Frontal cortex (tissue), 4 donors: ENCODE measurements at places on chromosomes 16 and 17. TPM values are rescaled to one million over a fixed set of nuclear protein-coding genes. Genes with fewer than 3 reads are reported as not detected.

CCL4 gene
- total RNA-seq, result 1.2 TPM

FSCN2 gene
- 4.9 TPM for total RNA-seq

PRAC1 gene
- total RNA-seq, result not detected

ZP2 gene
- not detected for total RNA-seq

SEC14L1 gene
- 56.3 TPM for total RNA-seq

KCNH4 gene
- total RNA-seq, result 0.41 TPM

CENPX gene
- 31.0 TPM for total RNA-seq

ALDOC gene
- total RNA-seq, result 56.7 TPM
